IPS DF 19.7 (cell line): ENCODE measurements at places on chromosomes 11 and 22.

GRCh38 chr22:49659281-49659923, 168.3 kb downstream of the BRD1 start:
- no peak for DNase-seq

DNA sequence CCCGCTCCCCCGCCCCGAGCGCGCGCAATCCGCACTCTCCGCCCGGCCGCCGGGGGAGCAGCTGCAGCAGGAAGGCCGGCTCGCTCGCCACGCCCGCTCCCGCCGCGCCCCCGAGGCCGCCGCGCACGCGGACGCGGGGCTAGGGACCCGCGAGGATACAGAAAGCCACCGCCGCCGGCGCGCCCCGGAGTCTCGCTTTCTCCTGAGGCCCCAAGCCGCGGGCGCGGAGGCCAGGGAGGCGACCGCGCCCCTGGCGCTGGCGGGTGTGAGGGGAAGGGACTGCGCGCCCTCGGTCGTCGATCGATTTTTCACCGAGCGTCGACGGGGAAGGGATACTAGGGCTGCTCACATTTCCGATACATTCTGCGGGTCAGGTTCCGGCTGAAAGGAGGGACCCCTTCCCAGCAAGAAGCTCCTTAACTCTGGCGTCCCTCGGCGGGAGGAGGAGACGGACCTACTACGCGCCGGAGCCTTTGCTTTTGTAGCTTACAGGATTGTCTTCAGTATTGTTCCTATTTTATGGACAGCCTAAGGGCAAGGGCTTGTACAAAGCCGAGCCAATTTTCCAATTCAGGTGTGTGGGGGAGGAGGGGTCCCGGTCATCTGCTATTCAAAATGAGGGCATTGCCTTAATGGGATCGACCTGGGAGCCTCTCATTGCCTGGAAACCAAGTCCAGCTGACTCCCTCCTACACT, 416 bp upstream of the GAB2 start:
- DNase-seq, result no peak

DNA sequence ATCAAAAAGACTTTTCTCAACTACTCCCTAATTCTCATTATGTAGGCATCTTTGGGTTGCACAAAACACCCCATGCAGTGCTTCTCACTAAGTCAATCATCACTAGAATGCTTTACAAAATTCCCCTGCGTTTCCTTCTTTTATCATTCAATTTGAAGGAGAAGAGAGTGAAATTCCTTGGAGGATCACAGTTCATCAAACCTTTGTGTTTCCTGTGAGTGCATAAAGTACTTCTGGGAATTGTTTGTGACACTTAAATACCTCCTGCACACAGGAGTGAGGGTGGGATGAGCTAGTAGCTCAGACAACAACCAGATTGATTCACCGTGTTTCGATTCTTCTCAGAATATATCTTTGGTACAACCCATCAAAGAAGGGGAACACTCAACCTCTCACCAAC, 3.7 kb upstream of the OR5AR1 start:
- peak; percentile 87 for DNase-seq

DNA sequence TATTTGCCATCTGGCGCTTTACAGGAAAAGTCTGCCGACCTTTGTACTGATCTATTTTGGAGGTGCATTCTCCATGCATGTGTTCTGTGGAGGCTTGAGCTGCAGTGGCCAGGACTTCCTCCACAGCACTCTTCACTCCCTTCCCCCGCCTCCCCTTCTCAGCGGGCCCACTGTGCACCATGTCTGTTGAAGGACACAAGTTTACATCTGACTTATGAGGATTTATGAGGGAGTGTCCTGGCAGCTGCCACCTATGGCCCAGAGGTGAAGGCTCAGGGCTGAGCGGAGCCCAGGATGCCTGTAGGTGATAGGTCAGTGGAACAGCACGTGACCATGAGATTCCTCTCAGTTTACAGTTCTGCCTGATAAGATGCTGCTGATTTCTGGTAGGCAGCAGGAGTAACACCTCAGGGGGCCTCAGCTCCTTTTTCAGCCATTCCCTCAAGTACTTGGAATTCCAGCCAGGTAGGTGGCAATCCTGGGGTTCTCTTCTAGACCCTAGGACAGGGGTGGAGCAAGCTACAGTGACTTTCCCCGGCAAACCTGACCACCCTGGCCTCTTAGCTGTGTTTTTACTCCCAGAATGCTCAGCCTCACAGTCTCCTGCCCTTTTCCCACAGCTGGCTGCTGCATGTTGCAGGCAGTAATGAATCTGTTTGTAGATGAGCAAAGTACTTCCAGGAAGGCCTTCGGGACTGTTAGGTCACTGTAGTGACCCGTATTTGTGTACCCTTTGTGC, 59.9 kb downstream of the PPFIBP2 start:
- DNase-seq, result peak; percentile 61

- DNase-seq, result no peak
Measured at GRCh38 chr11:86940122-86940777, 14.9 kb downstream of the FZD4 start.

GRCh38 chr11:95267601-95268213, 36.7 kb upstream of the SESN3 start:
- DNase-seq, result no peak

DNA sequence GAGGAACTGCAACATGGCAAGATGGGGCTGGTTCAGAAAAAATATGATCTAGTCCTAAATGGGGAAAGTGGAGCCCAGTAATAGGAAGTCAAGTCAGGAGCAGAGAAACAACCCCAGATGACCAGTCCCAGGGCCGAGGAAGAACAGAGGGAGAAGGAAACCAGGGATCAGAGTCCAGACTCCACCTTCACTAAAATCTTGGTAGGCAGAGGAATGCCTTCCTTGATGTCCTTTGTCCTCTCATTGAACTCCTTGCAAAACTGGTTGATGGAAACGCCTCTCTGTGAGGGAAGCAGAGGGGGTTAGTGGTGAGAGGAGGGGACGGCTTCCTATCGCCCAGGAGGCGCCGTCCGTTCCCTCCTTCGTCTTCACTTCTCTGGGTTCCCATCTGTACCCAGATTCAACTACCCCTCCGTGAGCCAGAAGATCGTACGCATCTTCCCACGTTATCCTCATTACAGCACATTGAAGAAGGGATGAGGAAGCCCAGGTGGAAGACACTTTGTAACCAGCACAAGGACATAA, 607 bp downstream of the MRPL11 start:
- DNase-seq, result no peak

- DNase-seq, result no peak
Measured at GRCh38 chr22:35335936-35336781, 36.5 kb downstream of the TOM1 start.

GRCh38 chr22:41564563-41564962, 3.8 kb downstream of the CSDC2 start:
- no peak for DNase-seq

GRCh38 chr11:14443638-14444037, 56.0 kb downstream of the COPB1 start:
- no peak for DNase-seq

- no peak for DNase-seq
Measured at GRCh38 chr11:124887667-124888013, 10.0 kb downstream of the ROBO4 start.

DNA sequence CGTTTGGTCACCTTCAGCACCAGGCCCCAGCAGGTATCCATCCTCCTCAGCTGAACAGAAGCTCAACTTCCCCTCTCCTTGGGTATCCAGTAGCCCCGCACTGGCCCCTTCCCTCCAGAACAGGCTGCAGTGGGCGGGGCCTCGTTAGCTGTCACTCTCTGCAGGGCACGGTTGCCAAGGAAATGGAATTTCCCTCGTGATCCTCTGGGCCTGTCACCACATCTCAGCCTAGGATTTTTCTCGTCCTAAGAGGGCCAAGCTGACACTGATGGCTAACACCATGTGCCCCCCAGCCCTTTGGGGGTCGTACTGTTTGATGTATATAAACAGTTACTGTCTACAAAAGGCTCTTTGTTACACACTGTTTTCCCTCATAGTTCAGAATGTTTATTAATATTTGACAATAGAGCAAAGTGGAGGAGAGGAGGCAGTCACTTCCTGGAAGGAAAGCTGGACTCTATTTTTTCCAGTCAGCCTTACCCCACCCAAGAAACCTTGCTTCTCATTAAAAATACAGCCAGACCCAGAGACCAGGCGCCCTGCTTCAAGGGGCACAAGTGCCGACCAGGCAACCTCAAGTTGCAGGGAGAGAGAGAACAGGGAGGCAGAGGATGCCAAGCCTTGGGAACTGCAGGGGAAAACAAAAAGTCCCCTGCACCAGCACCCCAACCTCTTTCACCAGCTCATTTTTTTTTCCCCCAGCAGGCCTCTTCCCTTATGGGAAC, 44.5 kb downstream of the FEZ1 start:
- no peak for DNase-seq

- DNase-seq, result no peak
Measured at GRCh38 chr11:113681282-113681681, 24.8 kb downstream of the TMPRSS5 start.

DNA sequence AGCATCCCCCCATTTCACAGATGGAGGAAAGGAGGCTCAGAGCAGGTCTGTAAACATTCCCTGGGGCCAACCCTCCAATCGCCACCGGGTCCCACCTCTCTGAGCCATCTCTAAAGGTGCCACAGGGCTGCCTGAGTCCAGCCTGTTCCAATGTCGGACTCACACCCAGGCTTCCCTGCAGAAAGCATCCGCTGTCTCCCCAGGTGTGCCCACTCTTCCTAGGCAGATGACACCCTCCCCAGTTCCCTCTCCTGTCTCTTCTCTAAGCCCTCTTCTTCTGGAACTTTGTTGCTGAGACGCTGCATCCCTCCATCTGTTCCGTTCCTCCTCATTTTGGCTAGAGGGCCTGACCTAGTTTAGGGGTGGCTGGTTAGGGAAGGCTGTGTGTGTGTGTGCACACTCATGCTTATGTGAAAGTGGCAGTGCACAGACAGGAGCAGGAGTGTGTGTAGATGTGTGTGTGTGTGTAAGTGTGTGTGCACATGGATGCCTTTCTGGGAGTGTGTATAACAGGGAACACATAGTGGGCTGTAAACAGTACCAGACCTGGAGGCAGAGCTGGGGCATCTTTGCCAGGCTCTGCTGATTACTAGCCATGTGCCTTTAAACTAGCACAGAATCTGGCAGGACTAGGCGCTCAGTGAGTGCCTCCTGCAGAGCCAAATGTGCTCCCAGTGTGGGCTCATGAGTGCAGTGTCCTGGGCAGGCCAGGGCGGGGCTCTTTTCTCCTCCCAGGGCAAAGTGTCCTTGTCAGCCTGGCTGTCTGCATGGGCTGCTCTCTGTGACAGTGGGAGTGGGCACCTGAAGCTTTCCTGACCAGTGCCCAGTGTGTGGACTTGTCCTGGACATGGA, 77.3 kb upstream of the NECTIN1 start:
- no peak for DNase-seq

DNA sequence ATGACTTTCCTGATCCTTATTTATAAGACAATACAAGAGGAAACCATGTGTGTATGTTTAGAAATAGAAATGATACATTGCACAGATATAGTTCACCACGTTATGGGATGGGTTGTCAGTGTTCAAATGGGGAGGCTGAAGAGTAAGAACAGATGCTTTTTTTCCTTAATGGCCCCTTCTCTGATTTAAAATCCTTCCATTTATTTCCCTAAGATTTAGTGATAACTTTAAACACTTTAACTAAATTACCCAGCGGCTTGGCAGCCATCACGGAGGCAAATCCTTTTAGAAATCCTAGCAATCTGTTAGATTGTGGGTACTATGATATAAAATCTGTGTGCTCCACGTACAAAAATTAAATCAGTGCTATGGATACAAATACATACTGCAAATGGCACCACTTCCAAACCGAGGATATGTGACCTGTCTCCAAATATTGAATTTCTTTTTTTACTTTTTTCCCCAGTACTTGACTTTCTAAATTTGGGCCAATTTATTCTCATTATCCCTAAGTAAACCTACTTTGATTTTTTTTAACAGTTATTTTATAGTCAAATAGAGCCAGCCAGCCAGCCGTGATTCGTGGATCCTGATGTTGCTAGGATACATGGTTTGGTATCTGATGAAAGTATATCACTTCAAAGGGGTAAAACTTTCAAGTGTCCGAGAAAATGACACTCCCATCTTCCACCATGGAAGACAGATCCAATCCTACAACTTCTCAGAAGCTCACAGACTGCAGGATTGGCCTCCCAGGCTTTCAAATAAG, 46.1 kb downstream of the BDNF start:
- DNase-seq, result no peak

DNA sequence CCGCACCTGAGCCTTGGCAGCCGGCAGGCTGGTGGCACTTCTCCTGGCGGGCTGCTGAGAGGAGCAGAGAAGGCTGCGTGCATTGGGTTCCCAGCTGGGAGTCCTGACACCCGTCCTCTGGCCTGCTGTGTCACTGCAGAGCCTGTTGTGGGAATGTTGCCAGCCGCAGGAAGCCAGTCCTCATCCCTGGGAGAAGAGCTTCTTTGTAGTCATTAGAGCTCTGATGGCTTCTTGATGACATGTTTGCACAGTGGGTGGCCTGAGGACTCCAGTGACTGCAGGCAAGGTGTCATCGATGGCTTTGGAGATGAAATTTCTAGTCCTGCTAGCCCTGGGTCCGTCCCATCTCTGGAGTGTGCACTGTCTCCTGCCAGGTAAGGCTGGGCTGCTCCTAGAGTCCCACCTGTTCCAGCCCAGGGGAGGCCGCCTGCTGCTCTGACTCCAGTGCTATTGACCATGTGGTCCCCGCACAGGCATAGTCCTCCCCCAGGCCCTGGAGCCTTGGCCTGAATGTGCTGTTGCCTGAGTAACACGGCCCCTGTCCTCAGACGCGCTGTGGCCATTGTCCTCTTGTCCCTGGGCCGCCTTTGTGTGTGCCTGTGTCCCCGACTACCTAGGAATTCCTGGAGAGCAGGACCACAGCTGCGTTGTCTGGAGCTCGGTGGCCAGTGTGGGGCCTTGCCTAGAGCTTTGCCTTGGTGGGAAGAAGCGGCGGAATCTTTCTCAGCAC, 129.2 kb downstream of the CACNA1I start:
- DNase-seq, result no peak

DNA sequence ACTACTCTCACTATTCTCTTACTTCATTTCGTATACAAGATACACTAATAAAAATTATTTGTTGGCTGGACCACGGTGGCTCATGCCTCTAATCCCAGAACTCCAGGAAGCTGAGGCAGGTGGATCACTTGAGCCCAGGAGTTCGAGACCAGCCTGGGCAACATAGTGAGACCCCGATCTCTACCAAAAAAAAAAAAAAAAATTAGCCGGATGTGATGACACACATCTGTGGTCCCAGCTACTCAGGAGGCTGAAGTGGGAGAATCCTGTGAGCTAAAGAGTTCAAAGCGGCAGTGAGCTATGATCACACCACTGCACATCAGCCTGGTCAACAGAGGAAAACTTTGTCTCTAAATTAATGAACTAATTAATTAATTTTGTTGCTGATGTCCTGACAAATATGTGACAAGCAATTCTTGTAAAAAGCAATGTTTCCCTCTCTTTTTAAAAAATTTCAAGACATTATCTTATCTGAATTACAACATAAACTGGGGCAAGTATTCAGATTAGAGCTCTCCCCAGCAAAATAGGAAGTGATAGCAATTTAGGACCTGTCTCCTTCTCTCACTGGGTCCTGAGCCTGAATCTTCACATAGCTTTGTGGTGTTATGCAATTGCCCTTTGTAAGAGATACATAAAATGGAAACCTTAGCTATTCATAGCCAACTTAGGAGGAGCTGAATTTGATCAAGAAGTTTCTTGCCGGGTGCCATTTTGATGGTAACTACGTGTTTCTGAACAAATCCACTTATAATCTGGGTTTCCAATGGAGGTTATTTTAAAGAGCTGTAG, 17.6 kb upstream of the TMA7B start:
- no peak for DNase-seq

- DNase-seq, result no peak
Measured at GRCh38 chr11:65530157-65530496, 5.2 kb downstream of the SCYL1 start.

GRCh38 chr22:27097933-27098332, 440.5 kb downstream of the MIAT start:
- DNase-seq, result no peak

GRCh38 chr11:14015711-14016110, 53.2 kb downstream of the SPON1 start:
- peak; percentile 28 for DNase-seq

GRCh38 chr22:45129703-45130524, 33.8 kb upstream of the NUP50 start:
- DNase-seq, result no peak
